ENCODE measurements at places on chromosomes 11 and 22.

GRCh38 chr11:104422324-104422944, 258.5 kb upstream of the PDGFD start:
- no peak for DNase-seq

DNA sequence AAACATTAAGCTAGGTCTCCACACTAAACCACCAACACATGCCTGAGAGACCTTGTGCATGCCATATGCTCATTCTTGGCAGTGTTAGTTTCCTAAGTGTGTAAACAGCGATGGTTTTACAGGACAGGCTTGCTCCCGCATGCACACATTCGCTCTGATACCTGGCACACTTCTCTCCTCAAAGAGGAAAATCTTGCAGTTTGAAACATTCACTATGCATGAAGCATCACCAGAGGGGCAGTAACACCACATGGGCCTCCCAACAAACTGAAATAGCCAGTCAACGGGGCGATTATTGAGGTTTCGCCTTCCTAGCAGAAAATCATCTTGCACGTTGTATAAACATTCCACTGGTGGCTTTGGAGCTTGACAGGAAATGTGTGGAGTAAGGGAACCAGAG, 52.6 kb downstream of the ABTB2 start:
- no peak for DNase-seq

DNA sequence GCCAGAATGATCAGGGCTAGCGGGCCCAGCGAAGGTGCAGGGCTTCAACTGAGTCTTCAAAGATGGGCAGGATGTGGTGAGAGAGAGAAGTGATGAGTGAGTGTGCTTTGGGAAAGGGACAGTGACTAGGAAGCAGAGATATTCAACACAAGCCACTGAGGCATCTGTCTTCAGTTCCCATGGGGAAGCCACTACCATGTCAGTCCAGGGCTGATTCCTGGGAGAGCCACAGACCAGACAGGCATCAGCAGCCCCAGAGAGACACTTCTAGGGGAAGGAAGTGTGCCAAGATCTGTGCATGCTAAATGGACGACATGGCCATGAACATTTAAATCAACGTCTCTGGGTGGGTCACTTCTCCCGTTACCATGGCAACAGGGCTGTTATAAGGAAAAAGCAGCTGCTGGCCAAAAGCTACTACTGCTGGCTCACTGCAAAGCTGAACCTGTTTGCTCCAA, 28.5 kb downstream of the P4HA3 start:
- DNase-seq = no peak

DNA sequence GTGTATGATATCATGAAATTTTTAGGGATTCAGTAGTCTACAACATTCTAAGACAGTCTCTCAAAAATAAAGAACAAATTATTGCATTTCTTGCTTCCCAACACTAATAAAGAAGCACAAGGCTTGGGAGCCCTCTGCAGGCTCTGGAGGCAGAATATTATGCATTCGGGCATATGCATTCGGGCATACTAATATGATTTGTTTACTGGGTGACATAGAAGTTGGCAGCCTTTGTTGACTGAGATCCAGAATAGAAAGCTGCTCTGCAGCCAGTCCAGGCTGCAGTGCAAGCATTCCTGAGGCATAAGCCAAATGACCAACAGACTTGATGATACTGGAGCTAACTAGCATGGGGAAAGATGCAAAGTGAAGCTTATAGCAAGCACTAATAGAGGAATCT, 945.5 kb downstream of the OPCML start:
- no peak for DNase-seq

DNA sequence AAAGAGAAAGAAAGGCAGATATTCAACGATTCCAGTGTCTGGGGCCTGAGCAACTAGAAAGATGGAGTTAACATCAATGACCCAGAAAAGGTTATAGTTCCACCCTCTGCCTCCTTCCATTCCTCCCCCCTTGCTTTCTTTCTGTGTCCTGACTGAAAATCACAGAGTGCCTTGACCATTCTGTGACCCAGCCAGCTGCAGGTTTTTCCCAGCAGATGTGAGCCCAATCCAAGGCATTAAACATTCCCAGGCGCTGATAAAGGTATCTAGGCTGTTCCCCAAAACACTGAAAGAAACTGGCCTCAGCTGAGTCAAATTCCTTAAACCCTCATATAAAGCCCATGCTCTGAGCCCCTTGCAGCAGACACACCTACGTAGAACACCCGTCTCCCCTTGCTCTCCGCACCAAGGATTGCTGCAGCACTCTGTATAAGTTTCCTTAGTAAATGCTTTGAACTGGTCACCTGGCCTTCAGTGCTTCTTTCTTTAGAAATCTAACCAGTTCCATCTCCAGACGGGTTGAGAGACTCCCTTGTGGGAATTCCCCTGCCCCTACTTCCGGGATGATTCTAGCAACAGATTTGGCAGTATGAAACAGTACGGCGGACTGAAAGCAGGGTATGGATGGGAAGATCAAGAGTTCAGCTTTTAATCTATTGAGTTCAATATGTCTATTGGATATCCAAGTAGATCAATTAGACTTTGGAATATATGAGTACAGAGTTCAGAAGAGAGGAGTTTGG, 48.8 kb upstream of the ZC3H12C start:
- no peak for DNase-seq

DNA sequence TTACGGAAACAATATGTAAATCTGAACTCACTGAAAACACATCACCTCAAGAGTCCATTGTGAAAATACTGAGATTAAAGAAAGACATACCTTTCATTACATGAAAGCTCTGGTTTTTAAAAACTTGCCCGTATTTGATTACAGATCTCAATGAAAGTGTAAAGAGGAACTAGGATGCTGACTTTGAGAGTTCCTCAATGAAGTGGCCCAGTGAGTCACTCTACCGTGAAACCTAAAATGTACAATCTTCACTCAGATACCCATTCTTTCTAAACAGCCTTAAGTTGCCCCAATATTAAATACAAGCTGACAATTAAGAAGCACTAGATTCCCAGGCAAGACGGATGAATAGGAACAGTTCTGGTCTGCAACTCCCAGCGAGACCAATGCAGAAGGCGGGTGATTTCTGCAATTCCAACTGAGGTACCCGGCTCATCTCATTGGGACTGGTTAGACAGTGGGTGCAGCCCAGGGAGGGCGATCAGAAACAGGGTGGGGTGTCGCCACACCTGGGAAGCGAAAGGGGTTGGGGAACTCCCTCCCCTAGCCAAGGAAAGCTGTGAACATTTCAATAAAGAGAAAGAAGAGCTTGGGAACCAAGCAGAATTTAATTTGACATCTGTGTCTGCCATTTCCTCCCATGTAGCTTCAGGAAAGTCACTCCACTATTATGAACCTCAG, 33.8 kb upstream of the OR9G4 start:
- DNase-seq = no peak

- DNase-seq = peak; percentile 89
Measured at GRCh38 chr11:69985641-69986439, 92.3 kb upstream of the ANO1 start.

- no peak for DNase-seq
Measured at GRCh38 chr11:94959179-94959578, 14.2 kb downstream of the CWC15 start.

GRCh38 chr22:31346255-31346732, at the start of gene PATZ1:
Gene PATZ1 (minus strand): TSS chr22:31346346. CDS start chr22:31345602, 744 bp downstream.
- DNase-seq = peak; percentile 68

- DNase-seq = no peak
Measured at GRCh38 chr11:65425105-65425970, 2.7 kb downstream of the NEAT1 start.

GRCh38 chr11:102448869-102449224, 3.7 kb downstream of the TMEM123 start:
- DNase-seq = no peak

- DNase-seq = no peak
Measured at GRCh38 chr11:119860561-119861094, 131.6 kb upstream of the NECTIN1 start.

GRCh38 chr22:22141771-22142591, 102.6 kb upstream of the VPREB1 start:
- no peak for DNase-seq

DNA sequence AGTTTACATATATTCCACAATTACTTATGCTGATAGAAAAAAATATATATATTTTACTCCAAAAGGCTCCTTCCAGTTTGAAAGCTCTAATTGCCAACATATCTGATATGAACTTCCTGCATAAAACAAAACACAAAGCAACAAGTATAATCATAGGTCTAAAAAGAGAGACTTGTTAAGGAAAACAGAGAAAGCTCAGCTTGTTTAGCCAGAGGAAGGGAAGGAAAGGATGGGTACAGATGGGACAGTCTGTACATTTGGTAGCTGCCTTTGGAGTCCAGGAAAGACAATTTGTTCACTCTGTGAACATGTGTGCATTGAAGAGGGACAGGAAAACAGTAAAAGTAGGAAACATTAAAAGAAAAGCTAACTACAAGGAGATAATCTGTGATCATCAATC, 45.7 kb upstream of the AKIP1 start:
- DNase-seq = no peak

DNA sequence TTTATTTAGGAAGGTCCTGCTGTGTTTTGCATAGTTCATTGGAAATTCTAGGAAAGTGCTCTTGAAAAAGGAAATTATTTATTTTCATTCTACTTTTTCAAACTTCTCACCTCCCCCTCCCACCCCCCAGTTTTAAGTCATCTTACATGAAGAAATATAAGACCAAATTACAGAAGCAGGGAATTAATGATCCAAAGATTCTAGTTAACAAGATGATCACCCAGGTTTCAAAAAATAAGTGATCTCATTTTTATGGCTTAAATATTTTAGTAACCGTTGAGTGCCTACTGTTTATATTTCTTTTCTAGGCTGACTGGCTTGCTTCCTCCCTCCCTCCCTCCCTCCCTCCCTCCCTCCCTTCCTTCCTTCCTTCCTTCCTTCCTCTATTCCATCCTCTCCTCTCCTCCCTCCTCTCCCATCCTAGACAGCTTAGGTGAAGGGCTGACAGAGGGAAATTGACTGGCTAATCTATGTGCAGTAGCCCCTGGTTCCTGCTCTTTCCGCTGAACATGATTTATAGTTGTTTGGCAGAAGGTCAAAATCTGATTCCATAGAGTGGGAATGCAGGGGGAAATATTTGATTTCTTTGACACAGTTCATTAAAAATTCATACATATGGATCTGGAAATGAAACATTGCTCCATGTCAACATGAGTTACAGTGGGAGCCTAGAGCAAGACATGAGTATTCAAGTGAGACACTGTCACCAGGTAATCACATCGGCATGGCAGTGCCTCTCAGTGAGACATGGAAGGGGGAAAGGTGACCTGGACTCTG, 123.4 kb downstream of the COMMD9 start:
- no peak for DNase-seq

DNA sequence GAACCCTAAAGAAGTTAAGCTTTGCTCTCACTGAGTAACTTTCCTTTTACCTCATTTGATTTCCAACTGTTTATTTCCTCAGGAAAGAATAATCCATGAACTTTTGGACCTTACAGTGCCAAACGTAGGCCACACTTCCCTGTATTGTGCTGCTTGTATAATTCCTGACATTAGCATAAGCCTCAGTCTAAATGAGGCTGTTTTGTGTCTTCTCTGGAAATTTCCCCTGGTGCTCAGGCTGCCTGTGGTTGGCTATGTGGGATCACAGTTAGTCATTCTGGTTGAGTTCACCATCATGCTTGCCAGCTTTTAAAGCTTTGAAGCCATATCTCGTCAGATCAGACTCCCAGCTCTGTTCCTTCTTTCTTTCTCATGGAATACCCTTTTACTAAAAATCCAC, 107.0 kb downstream of the FAM76B start:
- no peak for DNase-seq

DNA sequence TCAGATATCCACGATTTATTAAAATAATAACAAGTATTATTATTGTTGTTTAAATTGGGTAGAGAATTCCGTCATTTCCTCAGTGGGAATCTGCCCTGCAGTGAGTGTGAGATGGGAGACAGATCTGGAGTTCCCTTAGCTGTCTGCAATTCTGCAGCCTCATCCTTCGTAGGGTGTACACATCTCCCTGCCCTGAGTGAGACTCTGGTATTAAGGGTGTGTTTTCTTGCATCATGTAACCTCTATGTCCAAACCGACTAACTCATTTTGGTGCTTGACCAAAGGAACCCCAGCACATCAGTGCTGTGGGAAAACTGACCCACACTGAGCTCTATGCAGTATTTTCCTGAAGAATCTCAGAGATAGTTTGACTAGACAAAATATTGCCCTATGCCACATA, 157.6 kb downstream of the LDLRAD3 start:
- DNase-seq = no peak

GRCh38 chr22:22728382-22728781, 84.0 kb downstream of the GGTLC2 start:
- no peak for DNase-seq

DNA sequence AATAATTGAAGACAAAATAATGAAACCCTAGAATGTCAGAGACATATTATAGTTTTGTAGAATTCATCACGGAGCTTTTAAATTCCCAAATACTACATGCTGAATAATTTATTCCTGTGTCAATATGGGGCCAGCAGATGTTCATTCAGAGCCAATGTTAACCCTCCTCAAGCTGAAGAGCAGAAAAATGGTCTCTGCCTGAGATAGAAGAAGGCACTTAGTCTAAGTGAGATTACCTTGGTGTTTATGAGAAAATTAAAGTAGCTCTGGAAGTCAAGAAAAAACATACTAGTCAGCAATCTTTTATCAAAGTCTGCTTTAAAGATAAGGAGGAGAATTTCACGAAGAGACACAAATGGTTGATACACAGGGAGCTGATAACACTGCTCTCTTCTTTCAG, 328.2 kb downstream of the TTC28 start:
- no peak for DNase-seq

DNA sequence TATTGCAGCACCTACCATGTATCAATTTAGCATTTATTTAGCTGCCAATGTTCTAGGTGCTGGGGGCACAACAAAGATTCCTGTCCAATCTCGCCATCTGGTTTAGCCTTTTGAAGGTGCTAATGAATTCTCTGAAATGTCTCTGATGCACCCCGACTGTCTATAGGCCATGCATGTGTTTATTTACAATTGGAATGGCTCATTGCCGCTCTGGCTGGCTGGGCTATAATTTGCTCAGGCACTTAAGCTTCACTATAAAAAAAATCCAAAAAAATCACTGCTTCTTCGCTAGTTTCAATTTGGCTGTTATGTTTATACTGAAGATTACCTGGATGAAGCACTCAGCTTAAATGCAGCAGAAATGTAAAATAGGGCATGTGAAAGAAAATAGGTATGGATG, 115.0 kb upstream of the PAX6 start:
- no peak for DNase-seq

- DNase-seq = peak; percentile 25
Measured at GRCh38 chr22:22219140-22219996, 25.2 kb upstream of the VPREB1 start.

DNA sequence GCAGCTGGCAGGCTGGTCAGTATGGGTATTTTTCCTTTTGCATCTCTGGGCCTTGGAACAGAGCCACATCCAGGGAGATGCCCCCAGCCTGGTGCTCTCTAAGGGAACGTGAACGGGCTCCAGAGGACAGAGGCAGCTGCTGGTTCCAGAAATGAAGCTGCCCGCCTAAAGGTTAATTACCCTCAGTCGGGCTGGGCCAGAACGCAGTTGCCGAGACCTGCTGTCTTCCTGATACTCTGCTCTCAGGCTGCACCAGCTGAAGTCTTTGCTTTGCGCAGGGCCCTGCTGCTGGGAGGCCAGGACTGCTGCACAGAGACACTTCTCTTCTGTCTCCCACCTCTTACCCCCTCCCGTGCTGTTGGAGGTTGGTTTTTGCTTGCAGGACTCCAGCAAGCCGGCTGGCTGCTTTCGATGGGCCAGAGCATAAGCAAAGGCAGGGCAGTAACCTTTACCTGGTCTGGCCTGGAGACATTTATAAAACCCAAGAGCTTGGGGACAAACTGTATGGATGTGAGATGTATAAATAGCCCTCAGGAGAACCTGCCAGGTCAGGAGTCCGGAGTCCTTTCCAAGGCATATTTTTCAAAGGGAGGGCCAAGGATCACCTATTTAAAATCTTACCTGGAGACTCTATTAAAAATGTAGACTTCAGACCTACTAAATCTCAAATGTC, 197.1 kb downstream of the GRIK4 start:
- no peak for DNase-seq

Data from K562 (cell line).